ENCODE measurements at places on chromosomes 16 and 17. TPM values are rescaled to one million over a fixed set of nuclear protein-coding genes. Genes with fewer than 3 reads are reported as not detected.

- no peaks in the 10 kb centered on the region for H3K27me3 ChIP-seq
- no peak overlapping the region for H3K4me3 ChIP-seq
- no peak for DNase-seq
- H3K4me1 ChIP-seq: no peaks in the 10 kb centered on the region
- H3K36me3 ChIP-seq: no peaks in the 10 kb centered on the region
These were observed 98.9 kb downstream of the N4BP1 start for GRCh38 chr16:48511071-48511540.

Gene MYH8
- not detected for total RNA-seq

Gene ABCA10
- 7.3 TPM for total RNA-seq

Gene MARVELD3
- 58.7 TPM for total RNA-seq

Gene NUDT21
- 24.6 TPM for total RNA-seq

Gene GDPD1
- total RNA-seq: 2.3 TPM

- H3K4me1 ChIP-seq: peaks cover 20% of the 10 kb centered on the region
- no peak overlapping the region for H3K4me3 ChIP-seq
- H3K36me3 ChIP-seq: no peaks in the 10 kb centered on the region
- no peak for DNase-seq
- H3K27ac ChIP-seq: no peak overlapping the region
These were observed 13.4 kb upstream of the PLLP start for GRCh38 chr16:57297856-57298255.

Gene UTS2R
- not detected for total RNA-seq

DNA sequence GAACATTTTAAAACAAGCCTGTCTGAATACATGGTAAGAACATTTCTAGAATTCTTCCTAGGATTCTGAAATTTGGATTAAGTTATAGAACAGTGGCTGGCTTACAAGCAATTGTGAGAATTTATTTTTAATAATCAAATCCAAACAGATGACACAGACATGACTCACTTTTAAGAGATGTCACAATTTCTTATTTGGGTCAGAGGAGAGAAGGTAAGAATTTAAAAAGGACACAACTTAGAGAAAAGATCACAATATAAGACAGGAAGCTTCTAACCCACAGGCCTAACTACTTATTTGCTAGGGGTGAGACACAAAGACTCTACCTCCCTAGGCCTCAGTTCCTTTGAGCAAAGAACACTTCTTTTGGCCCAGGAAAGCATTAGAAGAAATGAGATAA is 32.7 kb downstream of the ZZEF1 start:
- peaks cover 32% of the 10 kb centered on the region for H3K36me3 ChIP-seq
- peaks cover 2% of the 10 kb centered on the region for H3K4me1 ChIP-seq
- DNase-seq: no peak
- no peaks in the 10 kb centered on the region for H3K27me3 ChIP-seq

Gene CD300E
- not detected for total RNA-seq

Gene CDH5
- total RNA-seq: 10.4 TPM

DNA sequence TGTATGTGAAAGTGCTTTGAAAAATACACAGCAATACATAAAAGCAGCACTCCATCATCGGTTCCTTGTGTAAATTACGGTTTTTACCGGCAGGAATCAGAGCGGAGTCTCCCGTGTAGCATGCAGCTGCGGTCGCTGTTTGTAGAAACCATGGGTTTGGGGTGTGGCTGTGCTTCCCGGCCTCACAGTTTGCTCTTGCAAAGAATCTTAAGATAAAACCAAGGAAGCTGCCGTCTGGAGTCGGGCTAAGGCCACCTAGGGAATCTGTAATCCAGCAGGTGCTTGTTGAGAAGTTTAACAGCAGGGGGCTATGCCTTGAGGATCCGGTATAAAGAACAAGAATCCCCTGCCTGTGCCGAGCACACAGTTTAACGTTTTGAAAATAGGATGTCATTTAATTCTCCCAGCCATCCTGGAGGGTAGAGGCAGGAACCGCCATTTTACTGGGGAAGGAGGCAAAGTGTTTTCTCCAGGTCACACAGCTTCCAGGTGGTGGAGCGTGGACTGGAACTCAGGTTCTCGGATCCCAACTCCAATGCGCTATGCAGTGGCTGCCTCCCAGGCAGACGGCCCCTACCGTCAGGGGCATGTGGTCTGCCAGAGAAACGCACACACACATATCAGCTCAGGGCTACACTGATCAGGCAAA is 6.0 kb upstream of the TLCD3A start:
- no peak overlapping the region for H3K4me3 ChIP-seq
- no peaks in the 10 kb centered on the region for H3K27me3 ChIP-seq
- no peak overlapping the region for H3K27ac ChIP-seq
- no peaks in the 10 kb centered on the region for H3K36me3 ChIP-seq
- no peak for DNase-seq

Gene HS3ST4
- not detected for total RNA-seq

Gene SRL
- total RNA-seq: not detected

- H3K27me3 ChIP-seq: no peaks in the 10 kb centered on the region
- H3K4me3 ChIP-seq: no peak overlapping the region
- peak; percentile 3 for DNase-seq
These were observed 6.7 kb downstream of the IL4R start for GRCh38 chr16:27320261-27321012.

DNA sequence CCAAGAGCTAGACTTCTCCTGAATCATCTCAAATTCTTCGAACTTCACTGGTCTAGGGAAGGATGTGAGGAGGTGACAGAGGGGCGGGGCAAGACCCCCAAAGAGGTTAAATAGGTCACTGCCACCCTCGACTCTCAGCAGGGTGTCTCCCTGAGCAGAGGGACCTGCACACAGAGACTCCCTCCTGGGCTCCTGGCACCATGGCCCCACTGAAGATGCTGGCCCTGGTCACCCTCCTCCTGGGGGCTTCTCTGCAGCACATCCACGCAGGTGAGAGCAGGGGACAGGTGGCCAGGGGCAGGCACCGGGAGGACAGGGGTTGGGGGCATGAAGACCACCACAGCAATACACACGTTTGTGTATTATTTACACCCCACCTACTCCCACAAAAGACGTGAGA is 9.2 kb downstream of the CCL17 start:
- no peak for DNase-seq
- peaks cover 12% of the 10 kb centered on the region for H3K4me1 ChIP-seq
- no peaks in the 10 kb centered on the region for H3K27me3 ChIP-seq
- no peaks in the 10 kb centered on the region for H3K36me3 ChIP-seq
- no peak overlapping the region for H3K27ac ChIP-seq

Gene CHST6
- not detected for total RNA-seq

- no peak overlapping the region for H3K27ac ChIP-seq
- DNase-seq: no peak
- H3K4me3 ChIP-seq: no peak overlapping the region
These were observed 12.7 kb upstream of the SPAG9 start for GRCh38 chr17:51133365-51133764.
